ENCODE measurements at places on chromosomes 4 and X.

GRCh38 chr4:99855678-99856077 is 38.5 kb downstream of the LAMTOR3 start:
- no peak for DNase-seq

DNA sequence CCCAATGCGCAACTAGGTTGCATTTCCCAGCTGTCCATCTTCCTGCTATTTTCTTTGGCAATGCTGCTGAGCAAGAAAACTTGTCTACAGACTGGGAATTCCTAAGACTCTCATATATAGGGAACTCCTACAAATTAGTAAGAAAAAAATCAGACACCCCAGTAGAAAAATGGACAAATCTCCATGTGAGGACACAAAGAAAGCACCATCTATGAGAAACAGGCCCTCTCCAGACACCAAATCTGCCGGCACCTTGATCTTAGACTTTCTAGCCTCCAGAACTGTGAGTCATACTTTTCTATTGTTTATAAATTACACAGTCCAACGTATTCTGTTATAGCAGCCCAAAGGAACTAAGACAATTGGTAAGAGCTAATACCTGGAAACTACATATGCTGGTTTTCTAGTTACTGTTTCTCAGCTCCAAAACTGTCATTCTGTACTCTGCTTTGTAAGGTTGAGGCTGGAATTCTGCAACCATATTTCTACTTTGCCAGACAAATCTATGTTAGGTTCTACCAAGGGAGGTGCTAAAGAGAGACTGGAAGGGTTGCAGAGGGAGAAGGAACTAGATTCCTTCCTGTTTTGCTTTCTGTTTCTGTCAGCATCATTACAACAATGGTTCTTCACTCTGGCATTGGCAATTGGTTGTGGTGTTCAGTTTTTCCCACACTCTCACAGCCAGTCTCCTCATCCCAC is 35.7 kb upstream of the FAM241A start:
- no peak for DNase-seq

DNA sequence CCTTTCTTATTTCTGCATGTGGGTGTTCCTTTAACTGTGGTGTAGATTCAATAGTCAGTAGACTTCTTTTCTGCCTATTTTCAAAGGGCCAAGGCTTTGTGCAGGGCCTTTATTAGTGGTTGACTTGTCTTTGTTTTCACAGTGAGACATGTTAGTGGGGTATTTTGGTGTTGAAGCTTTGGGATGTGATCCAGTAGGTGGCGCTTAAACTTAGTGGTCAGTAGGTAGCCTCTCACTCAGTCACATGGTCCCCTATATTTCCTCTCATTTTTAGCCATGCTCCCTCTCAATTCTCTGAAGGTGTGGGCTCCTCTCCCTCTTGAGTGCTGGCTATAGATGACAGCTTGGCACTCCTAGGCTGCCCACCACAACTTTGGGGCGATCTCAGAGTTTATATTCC is 23.4 kb upstream of the SLC10A7 start:
- DNase-seq = no peak

GRCh38 chrX:45449982-45450381 is 249.3 kb upstream of the DIPK2B start:
- no peak for DNase-seq

DNA sequence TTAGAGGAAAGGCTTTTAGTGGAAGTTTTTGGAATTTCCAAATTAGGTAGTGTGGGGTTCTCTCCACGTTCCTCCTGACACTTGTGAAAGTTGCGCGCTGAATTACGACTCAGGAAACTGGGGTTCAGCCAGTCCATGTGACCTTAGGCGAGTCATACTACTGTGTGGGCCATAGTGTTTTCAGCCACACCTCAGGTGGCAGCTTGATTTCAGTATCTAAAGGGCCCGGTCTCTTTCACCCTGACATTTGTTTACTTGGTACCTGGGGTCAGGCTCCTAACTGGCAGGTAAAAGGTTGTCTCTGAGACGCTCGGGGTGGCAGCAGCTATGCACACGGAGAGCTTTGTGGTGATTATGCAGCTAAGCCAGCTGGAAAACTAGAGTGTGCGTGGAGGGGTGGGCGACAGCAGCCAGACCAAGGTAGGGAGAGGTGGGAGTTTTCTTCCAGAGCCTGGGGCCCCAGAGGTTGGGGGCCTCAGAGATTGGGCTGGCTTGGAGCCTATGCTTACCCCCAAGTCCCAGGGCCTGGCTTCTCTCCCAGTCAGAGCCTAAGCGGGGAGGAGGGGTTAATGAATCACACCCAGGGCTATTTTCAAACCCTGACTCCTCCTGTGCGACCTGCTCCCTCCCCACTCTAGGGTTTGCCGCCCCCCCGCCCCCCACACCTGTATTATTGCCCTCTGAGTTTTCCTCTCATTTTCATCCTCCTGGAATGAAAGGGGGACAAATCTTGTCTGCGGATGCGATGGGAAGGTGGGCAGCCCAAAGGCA is 47.2 kb downstream of the STARD8 start:
- no peak for DNase-seq

- DNase-seq = no peak
Measured at GRCh38 chrX:142891046-142891445, 134.7 kb upstream of the SPANXN4 start.

- DNase-seq = no peak
Measured at GRCh38 chr4:134540588-134540987, 339.0 kb upstream of the PABPC4L start.
